ENCODE measurements at places on chromosomes 3 and 15.

DNA sequence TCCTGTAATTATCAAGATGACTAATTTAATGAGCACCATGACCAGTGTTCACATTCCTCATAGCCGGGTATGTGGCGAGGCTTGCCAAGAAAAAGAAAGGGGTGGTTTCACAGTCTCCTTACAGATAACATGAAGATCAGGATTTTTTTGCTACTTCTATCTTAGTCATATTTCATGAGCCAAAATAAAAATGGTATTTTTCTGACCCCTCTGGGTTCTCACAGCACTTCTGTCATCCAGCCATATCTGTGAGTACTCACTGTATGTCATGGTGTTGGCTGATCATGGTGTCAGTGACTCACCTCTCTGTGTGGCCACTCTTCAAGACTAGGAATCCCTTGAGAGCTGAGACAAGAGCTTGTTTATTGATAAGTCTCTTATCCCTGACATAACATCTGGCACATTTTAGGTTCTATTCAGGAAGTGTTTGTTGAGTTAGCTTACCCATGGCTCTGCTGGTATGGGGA is 130.5 kb upstream of the LMCD1 start:
- DNase-seq, result no peak

- no peak for DNase-seq
Measured at GRCh38 chr15:37096558-37097143, 3.7 kb downstream of the MEIS2 start.

- no peak for DNase-seq
Measured at GRCh38 chr3:101995371-101996046, 146.2 kb downstream of the NFKBIZ start.

DNA sequence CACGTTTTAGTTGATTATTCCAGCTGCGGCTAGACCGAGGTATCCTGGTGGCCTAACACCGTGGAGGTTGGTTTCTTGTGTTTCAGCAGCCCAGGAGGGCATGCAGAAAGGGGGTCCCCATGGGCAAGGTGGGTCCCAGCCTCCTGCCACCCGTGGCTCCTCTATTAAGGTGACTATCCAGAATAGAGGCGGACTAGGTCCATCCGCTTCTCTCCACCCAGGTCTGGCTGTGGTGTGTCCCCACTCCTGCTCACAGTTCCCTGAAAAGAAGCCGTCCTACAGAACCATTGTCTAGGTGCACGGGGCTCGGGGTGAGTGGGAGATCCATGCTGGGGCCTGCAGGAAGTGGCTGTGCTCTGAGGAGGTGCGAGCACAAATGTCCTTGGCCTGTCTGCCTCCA is 81.5 kb downstream of the WNT7A start:
- DNase-seq, result no peak

DNA sequence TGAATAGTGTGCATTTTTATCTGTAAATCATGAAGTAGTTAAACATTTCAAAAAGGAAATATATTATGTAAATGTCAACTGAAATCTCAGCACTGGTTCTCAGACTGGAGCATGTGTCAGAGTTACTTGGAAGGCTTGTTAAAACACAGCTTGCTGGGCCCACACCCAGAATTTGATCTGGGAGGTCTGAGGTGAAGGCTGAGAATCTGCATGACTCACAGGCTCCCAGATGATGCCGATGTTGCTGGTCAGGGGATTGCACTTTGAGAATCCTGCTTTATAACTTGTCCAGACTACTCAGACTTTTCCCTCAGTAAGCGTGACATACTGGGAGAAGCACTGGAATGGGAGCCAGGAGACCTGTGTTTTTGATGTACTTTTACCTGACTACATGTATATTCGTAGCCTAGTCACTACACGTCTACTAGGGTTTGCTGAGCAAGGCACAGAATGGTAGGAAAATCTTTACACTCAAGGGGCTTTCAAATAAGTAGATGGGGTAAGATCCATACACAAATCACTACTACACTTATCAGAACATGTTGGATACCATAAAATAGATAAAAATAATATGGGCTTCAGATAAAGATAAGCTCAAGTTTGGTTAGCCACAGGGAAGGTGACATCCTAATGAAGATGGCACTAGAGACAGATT is 77.1 kb upstream of the MEX3B start:
- DNase-seq, result no peak

GRCh38 chr3:97872525-97873042 is 50.8 kb downstream of the CRYBG3 start:
- no peak for DNase-seq

DNA sequence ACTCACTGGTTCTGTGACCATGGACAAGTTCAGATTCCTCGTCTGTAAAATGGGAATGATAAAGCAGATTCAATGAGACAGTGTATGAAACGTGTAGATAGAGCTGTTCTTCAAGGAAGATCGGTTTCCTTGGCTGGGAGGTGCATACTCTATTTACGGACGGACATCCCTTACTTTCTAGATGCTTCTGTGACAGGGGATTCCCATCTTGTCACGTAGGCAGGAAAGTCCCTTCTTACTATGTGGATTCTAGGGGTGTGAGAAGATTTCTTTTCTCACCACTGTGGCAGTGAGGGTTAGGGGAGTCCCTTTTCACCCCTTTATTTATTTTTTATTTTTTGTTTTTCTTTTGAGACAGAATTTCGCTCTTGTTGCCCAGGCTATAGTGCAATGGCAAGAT is 180.9 kb upstream of the TBL1XR1 start:
- no peak for DNase-seq

DNA sequence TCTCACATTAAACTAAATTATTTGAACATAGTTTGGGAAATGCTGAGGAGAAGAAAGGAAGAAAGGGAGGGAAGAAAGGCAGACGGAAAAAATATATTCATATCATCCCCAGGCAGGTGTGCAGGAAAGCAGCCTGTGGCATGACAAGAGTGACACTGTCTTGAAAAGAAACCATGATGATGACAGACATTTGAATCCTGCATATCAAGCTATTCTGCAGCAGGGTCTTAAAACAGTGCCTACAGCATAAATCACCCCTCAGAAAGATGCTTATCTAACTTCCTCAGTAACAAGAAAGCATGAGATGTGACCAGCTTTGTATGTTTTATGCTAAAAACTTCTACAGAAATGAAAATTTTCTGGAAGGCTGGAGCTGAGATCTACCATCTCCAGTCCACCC is 144.5 kb upstream of the GRM7 start:
- DNase-seq, result no peak

GRCh38 chr3:43759297-43759782 is 68.6 kb downstream of the ABHD5 start:
- no peak for DNase-seq

GRCh38 chr3:69697381-69697780 is 41.9 kb upstream of the MITF start:
- no peak for DNase-seq

DNA sequence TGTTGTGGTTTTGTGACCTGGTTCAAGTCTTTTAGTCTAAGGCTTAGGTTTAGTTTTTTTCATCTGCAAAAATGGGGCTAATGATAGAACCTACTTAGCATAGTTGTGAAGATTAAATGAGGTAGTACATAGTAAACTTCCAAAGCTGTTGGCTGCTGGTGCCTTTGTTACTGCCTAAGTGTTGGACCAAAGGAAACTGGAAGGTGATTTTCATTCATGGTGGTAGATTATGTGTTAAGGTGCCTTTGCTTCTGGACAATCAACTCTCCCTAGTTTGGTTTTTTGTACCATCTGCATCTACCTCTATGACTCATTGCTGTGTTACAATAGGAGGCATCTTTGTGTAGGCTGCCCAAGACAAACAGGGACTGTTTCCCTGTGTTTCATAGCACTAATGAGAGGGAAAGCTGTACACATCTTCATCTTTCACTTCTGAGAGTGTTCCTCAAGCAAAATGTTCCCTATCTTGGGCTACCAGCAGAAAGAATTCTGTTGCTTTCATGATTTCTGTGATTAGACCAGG is 3.2 kb downstream of the MAP2K1 start:
- DNase-seq, result no peak

DNA sequence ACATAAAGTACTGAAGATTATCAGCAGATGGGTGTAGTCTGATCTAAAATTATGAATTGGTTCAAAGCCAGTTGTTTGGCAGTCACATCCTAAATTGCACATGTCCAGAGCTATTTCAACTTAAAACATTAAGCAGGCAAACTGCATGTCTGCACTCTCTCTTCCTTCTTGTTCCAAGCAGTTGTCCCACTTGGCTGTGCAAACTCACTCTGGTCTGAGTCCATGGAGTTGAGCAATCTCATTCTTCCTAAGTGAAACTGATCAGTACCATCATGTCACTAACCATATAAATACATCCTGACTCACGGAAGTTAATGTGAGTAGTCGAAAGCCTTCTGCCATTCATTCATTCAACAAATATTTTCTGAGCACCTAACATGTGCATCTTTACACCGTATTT is 353.0 kb downstream of the ROBO1 start:
- DNase-seq, result no peak

DNA sequence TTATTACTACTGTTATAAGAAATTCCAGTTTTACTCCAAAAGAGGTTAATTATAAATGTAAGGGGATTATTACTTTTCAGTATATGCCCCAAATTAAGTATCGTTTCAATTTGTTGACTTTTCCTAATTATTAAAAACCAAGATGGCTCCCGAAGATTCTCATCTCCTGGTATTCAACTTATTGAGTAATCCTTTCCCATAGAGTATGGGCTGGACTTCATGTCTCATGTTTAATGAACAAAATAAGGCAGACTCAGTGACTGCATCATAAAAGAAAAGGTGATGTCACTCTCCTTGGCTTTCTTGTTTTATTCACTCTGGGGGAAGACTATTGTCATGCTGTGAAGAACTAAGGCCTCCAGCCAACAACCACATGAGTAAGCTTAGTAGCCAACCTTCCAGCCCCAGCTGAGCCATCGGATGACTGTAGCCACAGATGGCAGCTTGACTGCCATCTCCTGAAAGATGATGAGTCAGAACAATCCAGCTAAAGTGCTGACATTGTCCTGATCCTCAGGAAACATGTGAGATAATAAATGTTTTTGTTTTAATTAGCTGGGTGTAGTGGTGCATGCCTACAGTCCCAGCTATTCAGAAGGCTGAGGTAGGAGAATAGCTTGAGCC is 17.3 kb downstream of the IGF2BP2 start:
- DNase-seq, result no peak

DNA sequence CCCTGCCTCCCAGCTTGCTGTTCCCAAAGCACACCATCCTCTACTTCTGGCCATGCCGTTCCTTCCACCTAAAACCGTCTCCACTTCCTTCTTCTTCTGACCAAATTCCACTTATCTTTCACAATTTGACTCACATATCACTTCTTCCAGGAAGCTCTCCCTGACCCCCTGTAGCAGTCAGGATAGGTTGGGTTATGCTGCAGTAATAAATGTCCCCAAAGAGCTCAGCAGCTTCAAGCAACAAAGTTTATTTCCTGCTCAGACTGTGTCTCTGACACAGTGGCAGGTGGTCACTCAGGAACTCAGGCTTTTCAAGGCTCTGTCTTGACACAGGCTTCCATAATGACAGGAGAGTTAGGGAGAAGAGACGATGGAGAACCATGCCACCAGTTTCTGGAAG is 27.4 kb downstream of the SLC6A11 start:
- no peak for DNase-seq

DNA sequence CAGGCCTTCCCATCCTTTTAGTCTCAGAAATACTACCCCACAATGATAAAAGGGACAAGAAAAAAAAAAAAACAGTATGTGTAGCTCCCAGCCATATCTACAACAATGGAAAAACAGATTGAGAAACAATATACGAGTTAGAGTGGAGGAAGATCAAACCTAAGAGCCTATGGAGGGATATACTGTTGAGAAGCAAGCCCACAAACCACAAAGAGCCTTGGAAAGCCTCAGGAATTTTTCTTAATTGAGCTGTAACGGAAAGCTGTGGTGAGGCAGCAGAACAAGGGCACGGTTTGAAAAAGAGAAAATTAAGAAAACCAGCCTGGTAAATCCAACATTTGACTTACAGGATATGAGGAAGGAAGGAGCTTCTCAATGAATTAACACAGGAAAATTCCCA is 21.4 kb downstream of the KPNA1 start:
- no peak for DNase-seq

Data from mucosa of descending colon (tissue), 3 donors.